ENCODE measurements at places on chromosomes 5 and 9. TPM values are rescaled to one million over a fixed set of nuclear protein-coding genes. Genes with fewer than 3 reads are reported as not detected.

DNA sequence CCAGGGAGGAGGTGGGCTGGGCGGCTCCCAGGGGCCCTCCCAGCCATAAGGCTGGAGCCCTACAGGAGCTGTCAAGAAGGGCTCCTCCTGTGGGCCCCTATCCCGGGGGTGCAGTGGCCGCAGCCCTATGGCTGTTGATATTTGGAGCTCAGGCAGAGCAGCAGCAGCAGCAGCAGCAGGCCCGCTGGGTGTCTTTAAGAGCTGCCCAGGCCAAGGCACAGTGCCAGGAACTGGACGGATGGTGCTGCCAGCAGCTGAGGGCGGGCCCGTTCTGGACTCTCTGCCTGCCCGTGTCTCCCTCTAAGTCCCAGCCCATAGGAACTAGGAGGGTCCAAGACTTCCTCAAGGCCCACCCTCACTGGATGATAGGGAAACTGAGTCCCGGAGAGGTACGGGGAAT lies 3.6 kb downstream of the AK1 start:
- no peak overlapping the region for H3K4me3 ChIP-seq
- DNase-seq: no peak
- no peaks in the 10 kb centered on the region for H3K27me3 ChIP-seq
- no peak overlapping the region for H3K27ac ChIP-seq
- H3K36me3 ChIP-seq: no peaks in the 10 kb centered on the region

- H3K4me3 ChIP-seq: no peak overlapping the region
- no peaks in the 10 kb centered on the region for H3K36me3 ChIP-seq
- no peak overlapping the region for H3K27ac ChIP-seq
- DNase-seq: no peak
- no peaks in the 10 kb centered on the region for H3K27me3 ChIP-seq
Measured at GRCh38 chr5:141903261-141903660, 20.4 kb upstream of the DELE1 start.

DNA sequence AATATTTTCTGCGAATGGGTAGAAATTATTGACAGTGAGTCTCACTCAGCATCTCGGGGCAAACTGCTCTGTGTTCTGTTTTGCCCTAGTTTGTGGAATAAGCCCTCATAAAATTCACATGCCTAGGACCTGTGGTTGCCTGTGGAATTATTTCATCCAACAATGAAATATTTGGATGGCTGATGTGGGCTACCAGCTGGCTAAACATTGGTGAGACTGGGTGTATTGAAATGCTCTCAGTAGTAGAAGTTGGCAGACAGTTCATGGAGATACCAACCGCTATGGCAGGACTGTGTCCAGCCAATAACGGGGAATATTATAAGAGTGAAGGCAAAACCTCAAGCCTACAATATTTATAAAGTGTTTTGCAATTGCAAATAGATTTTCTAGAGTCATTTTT lies 344.1 kb upstream of the RPS23 start:
- no peak overlapping the region for H3K4me3 ChIP-seq
- H3K27ac ChIP-seq: peak overlapping the region; percentile 79
- DNase-seq: no peak
- H3K36me3 ChIP-seq: no peaks in the 10 kb centered on the region
- peaks cover 12% of the 10 kb centered on the region for H3K4me1 ChIP-seq

- no peak overlapping the region for H3K4me3 ChIP-seq
- no peaks in the 10 kb centered on the region for H3K27me3 ChIP-seq
Measured at GRCh38 chr5:6450319-6450833, 1.7 kb downstream of the UBE2QL1 start.

DNA sequence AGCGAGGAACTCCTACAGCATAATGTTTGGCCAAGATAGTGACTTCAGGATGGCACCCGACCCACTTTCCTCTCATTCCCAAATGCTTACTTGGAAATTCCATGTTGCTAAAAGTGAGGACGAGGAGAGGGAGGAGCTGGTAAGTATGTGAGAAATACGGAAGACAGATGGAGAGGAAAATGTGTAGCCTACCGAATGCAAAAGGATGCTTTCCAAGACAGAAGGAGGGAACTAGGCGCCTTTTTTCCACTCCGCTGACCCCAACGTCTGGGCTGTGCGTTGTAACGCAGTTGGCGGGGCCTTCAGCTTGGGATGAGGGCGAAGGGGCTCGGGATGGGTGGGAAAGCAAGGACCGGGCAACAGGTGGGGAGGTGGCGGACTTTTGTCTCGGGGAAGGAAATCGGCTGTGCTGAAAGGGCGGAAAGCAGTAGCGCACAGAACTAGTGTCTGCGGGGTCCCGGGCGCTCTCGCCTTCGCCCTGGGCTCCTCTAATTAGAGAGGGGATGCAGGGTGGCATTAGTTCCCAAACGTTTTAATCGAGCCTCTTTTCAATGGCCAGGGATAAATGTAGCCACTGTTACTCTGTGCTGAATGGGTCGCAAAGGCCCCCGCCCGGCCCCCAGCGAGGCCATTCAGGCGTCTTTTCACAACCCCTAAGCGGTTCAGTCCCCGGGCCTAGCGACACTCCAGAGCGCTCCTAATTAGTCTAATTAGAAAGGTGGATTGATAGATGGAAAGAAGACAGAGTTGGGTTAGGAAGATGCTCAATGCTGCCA lies 12.6 kb downstream of the FOXD1 start:
- peaks cover 11% of the 10 kb centered on the region for H3K4me1 ChIP-seq
- DNase-seq: no peak
- peaks cover 35% of the 10 kb centered on the region for H3K27me3 ChIP-seq
- no peak overlapping the region for H3K27ac ChIP-seq

DNA sequence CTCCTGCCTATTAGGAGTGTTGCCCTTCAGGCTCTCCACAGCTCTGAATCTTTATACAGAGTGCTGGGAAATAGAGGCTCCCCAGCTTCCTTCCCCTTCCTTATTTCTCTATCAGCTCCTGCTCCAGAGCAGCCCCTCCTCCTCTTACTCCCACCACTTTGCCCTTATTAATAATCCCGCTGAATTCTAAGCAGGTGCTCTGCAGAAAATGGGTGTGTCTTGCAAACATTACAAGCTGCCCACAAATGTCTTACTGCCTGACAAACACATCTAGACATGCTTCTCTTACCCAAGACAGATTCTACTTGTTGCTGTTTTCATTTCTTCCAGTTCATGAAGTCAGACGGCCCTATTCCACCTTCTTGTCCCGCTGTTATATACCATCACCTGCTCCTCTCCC lies 6.4 kb downstream of the PHF24 start:
- H3K4me1 ChIP-seq: no peaks in the 10 kb centered on the region
- H3K36me3 ChIP-seq: no peaks in the 10 kb centered on the region
- no peak for DNase-seq
- no peak overlapping the region for H3K27ac ChIP-seq

DNA sequence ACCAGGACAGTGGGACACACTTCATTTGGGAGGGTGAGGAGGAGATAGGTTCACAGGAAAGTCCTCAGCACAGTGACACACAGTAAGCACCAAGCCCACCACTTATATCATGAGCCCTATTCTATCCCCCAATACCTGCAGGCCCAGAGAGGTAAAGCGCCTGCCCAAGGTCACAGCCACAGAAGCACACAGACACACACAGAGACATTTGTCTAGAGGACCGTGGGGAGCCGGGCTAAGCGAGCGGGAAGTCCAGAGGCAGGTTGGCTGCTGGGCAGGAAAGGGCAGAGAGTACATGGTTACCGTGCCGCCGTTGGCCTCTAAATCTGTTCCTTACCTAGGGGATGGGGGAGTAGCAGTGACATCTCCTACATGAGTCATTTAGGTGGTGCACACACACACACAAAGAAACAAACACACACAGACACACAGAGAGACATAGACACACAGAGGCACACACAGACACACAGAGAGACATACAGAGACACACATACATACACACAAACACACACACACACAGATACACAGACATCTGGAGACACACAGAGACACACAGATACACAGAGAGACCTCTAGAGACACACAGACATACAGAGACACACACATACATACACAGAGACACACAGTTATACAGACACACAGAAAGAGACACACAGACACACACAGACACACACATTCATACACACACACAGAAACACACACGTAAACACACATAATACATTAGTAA lies 15.9 kb upstream of the DUSP1 start:
- no peaks in the 10 kb centered on the region for H3K36me3 ChIP-seq
- peaks cover 31% of the 10 kb centered on the region for H3K4me1 ChIP-seq
- H3K27me3 ChIP-seq: no peaks in the 10 kb centered on the region

DNA sequence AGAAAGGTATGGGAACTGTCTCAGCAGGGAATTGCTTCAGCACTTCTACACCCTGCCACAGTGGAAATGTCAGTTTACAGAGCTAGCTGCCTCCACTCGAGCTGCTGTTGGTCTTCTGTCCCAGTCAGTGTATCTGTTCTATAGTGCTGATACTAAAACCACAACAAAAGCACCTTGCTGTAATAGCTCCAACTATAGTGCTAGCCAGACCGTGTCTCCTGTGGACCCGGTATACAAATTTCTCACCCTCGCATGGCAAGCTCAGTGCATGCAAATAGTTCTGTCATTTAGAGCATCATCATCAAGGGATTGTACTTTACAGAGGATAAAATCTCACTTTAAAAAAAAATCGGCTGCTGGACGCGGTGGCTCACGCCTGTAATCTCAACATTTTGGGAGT lies 51.5 kb upstream of the IQGAP2 start:
- no peak overlapping the region for H3K4me3 ChIP-seq
- no peak overlapping the region for H3K27ac ChIP-seq
- H3K36me3 ChIP-seq: no peaks in the 10 kb centered on the region
- H3K4me1 ChIP-seq: no peaks in the 10 kb centered on the region
- no peak for DNase-seq

- no peaks in the 10 kb centered on the region for H3K27me3 ChIP-seq
- H3K4me1 ChIP-seq: no peaks in the 10 kb centered on the region
Measured at GRCh38 chr5:97388794-97389193, 205.7 kb upstream of the RIOK2 start.

GRCh38 chr9:106620866-106621265 lies 242.1 kb upstream of the ZNF462 start:
- no peaks in the 10 kb centered on the region for H3K4me1 ChIP-seq
- no peak overlapping the region for H3K27ac ChIP-seq
- H3K4me3 ChIP-seq: no peak overlapping the region
- H3K27me3 ChIP-seq: no peaks in the 10 kb centered on the region

DNA sequence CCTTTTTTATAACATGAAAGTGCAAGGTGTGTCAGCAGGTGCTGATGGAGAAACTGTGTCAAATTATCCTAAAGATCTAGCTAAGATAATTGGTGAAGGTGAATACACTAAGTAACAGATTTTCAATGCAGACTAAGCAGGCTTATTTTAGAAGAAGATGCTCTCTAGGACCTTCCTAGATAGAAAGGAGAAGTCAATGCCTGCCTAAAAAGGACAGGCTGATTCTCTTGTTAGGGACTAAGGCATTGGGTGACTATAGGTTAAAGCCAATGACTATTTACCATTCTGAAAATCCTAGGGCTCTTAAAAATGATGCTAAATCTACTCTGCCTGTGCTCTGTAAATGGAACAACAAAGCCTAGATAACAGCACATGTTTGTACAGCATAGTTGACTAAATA lies 1682.4 kb downstream of the MAT2B start:
- H3K27ac ChIP-seq: no peak overlapping the region
- H3K27me3 ChIP-seq: peaks cover 3% of the 10 kb centered on the region
- H3K4me1 ChIP-seq: no peaks in the 10 kb centered on the region

DNA sequence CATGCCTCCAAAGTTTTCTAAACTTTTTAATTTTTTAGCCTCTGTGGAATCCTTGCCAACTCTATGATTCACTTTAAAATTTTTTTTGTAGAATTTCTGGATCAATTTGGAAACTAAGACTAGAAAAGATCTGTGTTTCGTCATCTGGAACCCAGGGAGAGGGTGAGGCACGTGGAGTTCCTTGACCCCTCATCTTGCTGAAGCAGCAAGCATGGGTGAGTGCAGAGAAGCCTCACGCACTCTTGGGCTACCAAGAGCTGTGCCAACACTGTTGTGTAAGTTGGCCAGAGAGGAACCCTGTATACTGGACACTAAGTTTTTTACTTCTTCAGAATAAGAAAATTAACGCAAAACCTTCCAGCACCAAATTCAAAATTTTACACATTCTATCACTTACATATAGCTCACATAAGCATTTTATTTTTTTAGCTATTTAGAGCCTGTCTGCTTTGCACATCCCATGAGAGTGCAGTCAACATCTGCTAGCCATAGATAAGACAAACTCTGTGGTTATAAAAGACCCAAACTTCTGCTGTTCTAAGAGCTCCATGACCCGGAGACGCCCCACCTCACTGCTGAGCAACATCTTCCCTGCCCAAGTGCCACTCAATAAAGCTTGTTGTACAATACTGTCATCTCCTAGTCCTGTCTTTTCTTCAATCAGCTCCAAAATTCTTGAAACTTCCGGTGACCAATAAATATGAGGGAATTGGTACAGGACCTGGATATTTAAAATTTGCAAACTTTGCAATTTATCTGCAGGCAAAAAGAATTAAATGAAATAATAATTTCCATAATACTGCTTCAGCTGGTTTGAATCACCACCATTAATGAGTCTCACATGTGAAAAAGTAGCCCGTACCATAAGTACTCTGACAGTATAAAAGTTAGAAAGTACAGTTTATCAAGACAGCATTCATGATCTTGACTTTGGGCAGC lies 69.7 kb upstream of the ADCY2 start:
- H3K27me3 ChIP-seq: peaks cover 4% of the 10 kb centered on the region
- H3K27ac ChIP-seq: no peak overlapping the region
- DNase-seq: no peak
- H3K4me3 ChIP-seq: no peak overlapping the region
- no peaks in the 10 kb centered on the region for H3K4me1 ChIP-seq

DNA sequence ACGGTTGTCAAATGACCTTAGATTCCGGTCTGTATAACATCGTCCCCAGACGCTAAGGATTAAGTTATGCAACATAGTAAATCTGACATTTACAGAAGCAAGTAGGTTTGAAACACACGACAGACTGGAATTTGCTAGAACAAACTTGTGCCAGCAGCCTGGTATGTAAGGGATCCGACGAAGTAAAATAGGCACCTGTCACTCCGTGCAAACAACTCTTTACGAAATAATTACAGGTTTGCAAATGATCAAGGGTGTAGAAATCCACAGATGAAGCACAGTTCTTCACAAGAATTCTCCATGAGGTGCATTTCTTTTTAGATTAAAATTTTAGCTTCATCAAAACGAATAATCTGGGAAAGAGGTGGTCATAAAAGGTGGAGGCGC lies 508 bp downstream of the MOCS2 start:
- H3K27me3 ChIP-seq: no peaks in the 10 kb centered on the region
- peak overlapping the region; percentile 59 for H3K27ac ChIP-seq
- H3K4me1 ChIP-seq: peaks cover 2% of the 10 kb centered on the region
- DNase-seq: no peak
- H3K36me3 ChIP-seq: no peaks in the 10 kb centered on the region
- H3K4me3 ChIP-seq: peak overlapping the region; percentile 99

- H3K36me3 ChIP-seq: no peaks in the 10 kb centered on the region
- H3K4me1 ChIP-seq: peaks cover 1% of the 10 kb centered on the region
- H3K4me3 ChIP-seq: peak overlapping the region; percentile 42
- no peaks in the 10 kb centered on the region for H3K27me3 ChIP-seq
- H3K27ac ChIP-seq: no peak overlapping the region
Measured at GRCh38 chr9:125707472-125707804, 430 bp upstream of the MAPKAP1 start.

The PDE6A gene
- not detected for total RNA-seq

The PROP1 gene
- total RNA-seq: not detected

The SPATA31E1 gene
- not detected for total RNA-seq

The LECT2 gene
- 93.8 TPM for total RNA-seq

The LRRC19 gene
- 1.8 TPM for total RNA-seq

The RASEF gene
- total RNA-seq: 0.14 TPM

The CFAP90 gene
- 0.42 TPM for total RNA-seq

The DCTN4 gene
- 28.6 TPM for total RNA-seq

The PCDHA9 gene
- total RNA-seq: under 0.01 TPM

The ZDHHC21 gene
- 6.0 TPM for total RNA-seq

All from liver (tissue), 10 donors.